MCF 10A (cell line): ENCODE measurements at places on chromosomes 12 and 14.

GRCh38 chr12:6282453-6282840, 28.0 kb upstream of the PLEKHG6 start:
- DNase-seq, result no peak

- no peak for DNase-seq
These were observed 9.9 kb downstream of the DIP2B start for GRCh38 chr12:50514526-50515276.

DNA sequence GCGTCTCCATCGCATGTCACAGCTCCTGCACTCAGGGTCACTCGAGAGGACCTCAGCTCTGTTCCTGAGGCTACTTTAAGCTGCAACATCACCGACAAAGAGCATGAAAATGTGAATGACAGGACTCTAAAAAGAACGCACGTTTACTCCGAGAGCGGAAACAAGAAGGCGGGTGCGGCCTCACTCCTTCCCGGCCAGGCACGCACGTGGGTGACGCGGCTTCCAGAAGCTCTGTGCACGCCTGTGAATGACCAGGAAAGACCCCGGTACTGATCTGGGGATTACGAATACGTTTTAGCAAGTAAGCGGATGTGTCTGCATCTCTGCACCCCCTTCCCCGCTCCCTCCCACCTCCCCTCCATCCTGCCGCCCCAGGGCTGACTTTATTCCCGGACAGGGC, 15.2 kb upstream of the GALNT9 start:
- DNase-seq, result no peak

GRCh38 chr14:34081101-34081575, 130.3 kb upstream of the EGLN3 start:
- no peak for DNase-seq

DNA sequence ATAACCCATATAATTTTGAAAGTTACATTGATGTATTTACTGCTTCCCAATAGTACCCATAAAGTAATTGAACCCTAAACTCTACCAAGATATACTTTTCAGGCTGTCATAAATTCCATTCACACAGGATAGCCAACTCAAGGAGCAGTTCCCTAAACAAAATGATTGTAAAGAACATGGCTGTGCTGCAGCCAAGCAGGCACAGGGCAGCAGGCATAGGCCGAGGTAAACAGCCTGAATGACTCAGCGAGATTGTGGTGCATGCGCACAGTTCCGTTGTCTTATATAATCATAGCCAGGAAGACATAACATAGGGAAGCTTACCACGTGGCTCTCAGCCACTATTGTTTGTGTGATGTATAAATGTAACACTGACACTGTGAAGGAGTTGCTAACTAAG, 344.9 kb downstream of the FSCB start:
- DNase-seq, result no peak

- DNase-seq, result no peak
These were observed 198.8 kb upstream of the TMEM132C start for GRCh38 chr12:128068211-128068610.

GRCh38 chr14:93720076-93720815, 68.0 kb downstream of the PRIMA1 start:
- no peak for DNase-seq

- peak; percentile 33 for DNase-seq
These were observed 127.2 kb downstream of the OTOGL start for GRCh38 chr12:80226576-80226975.

GRCh38 chr12:69240631-69240995, 1.2 kb downstream of the CPSF6 start:
- DNase-seq, result peak; percentile 27

DNA sequence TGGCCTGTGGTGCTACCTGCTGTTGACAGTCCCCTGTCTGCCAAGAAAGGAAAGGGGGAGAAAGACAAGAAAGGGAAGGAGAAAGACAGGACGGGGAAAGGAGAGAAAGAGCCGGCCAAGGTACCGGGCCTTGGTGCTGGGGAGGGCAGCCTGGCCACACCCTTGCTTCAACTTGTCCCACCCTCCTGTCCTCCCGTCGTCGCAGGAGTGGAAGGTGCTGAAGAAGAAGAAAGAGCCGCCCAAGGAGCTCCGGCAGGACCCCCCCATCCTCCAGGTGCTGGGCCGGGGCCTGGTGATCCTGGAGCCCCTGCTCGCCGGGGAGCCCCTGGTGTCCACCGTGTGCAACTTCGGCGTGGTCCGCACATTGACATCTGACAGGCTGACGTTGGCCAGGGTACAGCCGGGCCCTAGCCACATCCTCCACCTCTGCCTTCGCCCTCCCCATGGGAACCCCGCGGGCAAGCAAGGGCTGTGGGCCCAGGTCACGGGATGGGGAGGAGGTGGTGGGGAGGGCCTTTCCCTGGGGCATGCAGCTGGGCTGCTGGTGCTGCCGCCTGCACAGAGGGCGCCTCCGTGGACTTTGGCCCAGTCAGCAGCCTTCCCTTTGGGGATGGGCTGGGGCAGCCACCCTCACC, 2.9 kb upstream of the B3GNT4 start:
- DNase-seq, result no peak

GRCh38 chr12:89971880-89972279, 263.2 kb upstream of the ATP2B1 start:
- peak; percentile 19 for DNase-seq

- DNase-seq, result no peak
These were observed 45.5 kb upstream of the TMEM263 start for GRCh38 chr12:106910202-106910601.

DNA sequence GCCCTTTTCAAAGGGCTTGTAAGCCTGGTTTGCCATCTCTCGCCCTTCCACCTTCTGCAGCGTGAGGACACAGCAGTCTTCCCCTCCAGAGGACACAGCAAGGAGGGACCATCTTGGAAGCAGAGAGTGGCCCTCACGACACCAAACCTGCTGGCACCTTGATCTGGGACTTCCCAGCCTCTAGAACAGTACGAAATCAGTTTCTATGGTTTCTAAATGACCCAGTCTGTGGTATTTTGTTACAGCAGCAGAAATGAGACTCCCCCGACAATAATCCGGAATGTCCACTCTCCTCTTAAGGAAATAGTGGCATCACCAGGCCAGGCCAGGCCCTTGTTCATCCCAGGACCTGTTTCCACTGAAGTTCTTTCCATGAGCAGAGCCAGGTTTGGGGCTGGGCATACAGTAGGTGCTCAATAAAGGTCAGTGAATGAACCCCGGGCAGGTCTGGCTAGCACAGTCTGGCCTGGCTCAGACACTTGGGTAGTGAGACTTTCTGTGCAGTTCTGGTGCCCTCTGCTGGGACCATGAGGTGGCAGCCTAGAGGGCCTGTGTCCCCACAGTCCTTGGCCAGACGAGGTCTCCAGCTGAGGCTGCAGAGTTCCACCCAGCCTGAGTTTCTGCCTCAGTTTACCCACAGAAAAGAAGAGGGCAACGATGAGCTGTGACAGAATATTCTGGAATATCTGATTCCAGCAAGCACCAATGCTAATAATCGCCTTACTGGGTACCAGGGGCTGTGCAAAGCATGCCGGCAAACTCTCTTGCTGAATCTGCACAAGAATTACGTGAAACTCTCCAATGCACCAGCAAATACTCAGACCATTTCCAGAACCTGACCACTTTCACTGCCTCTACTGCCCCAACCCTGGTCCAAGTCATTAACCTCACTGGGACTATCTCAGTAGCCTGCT, 14.0 kb downstream of the ABCB9 start:
- peak; percentile 81 for DNase-seq

DNA sequence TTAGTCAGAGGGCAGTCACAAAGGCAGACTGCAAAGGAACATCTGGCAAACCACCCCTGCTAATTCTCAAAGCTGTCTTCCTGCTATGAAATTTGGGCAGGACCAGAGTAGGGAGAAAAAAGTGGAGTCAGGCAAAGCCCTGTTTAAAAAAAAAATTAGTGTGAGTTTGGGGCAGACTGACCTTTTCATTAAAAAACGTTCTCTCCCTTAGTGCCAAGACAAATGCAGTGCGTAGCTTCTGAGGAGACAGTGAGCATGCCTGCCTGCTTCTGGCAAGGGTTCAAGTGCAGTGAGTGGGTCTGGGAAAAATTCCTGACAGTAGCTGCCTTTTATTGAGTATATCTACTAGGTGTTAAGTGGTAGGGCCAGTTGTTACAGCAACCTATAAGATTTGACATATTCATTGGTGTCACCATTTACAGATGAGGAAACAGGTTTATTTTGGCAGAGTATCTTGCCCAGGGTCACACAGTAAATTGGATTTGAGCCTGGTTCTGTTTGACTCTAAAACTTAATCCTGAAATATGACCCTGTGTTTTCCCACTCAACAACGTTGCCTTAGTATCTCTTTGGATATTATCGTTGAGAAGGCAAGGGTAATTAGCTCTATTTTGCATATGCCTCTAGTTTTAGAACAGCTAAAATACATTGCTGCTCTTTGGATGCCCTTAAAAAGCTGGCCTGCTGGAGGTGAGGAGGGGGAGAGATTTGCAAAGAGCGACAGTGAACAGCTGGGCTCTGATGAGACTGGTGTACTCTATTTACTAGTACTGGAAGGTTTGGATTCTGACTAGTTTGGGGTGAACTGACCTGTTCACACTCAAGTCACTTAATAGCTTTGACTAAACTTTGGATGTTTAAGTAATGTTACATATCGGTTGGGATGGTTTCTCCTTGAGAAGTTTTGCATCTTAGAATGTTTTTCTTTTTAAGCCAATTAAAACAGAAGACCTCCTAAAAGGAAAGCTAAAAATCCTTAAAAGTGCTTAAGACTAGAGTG, 72.8 kb downstream of the PAPOLA start:
- peak; percentile 44 for DNase-seq

DNA sequence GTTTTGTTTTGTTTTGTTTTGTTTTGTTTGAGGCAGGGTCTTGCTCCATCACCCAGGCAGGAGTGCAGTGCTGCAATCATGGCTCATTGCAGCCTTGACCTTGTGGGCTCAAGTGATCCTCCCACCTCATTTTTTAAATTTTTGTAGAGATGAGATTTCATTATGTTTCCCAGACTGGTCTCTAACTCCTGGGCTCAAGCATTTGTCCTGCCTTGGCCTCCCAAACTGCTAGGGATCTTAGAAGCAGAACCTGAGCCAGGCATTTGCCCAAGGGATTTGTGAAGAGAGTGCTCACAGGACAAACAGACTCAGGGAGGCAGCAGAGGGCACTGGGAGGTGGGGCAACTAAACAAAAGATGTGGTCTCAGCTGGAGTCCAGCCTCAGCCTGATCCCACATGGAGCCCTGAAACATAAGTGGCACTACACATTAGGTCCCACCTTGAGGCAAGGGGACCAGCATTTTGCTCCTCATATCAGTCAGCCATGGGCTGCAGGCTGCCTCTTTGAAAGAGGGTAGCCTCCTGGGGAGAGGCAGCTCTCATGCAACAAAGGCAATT, 86.2 kb upstream of the CMKLR1 start:
- peak; percentile 22 for DNase-seq

GRCh38 chr12:124049451-124050094, 76.6 kb downstream of the ZNF664 start:
- no peak for DNase-seq

DNA sequence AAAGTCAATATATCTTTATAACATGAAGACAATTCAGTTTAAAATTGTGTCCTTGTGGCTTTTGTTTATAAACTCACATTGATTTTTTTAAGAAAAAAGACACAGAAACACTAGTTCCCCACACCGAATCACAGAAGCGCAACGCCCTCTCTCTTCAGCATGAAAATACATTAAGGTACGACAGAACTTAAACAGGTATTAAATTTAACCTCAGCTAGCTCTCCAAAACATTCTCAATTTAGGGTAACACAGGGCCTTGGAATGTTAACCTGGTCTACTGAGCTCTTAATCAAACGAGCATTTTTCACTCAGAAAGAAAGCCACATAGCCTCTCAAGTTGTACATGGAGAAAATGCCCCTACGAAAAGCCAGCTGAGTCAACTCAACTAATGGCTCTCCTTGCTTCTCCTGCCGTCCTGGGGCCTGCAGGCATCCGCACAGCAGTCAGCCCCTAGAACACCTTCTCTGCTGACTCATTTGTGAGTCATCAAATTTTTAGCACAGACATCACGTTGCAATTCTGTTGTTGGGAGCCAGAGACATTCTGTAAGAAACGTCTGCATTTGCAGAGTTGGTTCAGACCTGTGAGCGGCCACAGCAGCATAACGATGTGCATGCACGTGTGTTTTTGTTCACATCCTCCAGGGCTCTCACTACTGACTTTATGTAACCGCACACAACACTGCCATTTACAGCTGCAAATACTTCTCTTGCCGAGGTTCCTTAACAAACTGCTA, 141.6 kb downstream of the ITPR2 start:
- DNase-seq, result peak; percentile 96

DNA sequence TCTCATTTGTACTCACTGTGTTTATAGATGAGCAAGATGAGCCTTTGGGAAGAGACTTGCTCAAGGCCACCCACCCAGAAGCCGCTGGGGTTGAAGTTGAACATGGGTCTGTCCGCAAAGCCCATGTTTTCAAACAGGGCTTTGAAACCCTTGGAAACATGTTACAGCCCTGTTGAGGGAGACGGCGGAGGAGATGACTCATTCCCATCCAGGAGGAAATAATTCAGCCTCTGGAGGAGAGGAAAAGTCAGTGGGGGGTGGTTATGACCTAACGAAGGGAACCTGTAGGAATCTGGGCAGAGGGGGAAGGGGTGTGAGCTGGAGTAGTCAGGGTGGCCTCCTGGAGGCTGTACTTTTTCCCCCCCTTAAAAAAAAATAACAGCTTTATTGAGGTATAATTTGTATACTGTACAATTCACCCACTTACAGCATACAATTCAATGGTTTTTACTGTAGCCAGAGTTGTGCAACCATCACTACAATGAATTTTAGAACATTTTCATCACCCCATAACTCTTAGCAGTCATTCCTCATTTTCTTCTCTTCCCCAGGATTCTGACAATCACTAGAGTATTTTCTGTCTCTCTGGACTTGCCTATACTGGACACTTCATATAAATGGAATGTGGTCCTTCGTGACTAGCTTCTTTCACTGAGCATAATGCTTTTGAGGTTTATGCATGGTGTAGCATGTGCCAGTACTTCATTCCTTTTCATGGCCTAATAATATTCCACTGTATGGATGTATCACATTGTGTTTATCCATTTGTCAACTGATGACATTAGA, 1.9 kb upstream of the RIN3 start:
- DNase-seq, result peak; percentile 87

DNA sequence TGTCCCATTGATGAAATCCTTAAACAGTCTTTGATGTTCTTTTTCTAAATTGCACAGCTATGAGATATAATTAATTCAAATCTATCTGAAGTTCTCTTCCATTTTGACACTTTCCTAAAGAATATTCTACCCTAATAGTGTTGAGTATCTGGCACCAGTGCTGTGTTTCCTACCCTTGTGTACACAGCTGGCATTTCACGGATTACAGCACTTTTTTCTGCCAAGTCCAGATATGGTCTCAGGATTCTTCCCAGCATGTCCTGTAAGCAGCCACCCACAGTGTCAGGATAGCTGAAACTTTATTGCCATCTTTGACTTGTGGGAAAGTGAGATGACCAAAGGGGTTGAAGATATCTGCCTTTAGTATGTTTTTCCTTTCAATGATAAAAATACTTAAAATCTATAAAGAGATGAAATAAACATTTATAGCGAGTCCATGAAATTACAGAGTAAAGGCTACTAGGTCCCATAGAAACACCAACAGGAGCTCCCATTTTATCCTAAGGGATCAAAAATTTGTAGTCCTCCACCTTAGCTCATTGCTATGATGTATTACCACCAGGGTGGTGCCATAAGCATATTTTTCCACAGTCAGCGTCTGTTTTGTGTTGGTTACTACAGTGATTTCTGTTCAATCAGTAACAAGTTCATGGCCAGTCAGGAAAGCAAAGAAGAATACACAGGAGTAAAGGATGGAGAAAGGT, 96.7 kb downstream of the TRHDE start:
- DNase-seq, result no peak

- DNase-seq, result no peak
These were observed 6.4 kb downstream of the GPR68 start for GRCh38 chr14:91238085-91238484.
